ENCODE measurements at places on chromosomes 7 and 10.

GRCh38 chr7:109158246-109158645 is 588.6 kb downstream of the DNAJB9 start:
- DNase-seq = no peak

GRCh38 chr10:12403119-12403518 is 53.8 kb downstream of the CAMK1D start:
- no peak for DNase-seq

DNA sequence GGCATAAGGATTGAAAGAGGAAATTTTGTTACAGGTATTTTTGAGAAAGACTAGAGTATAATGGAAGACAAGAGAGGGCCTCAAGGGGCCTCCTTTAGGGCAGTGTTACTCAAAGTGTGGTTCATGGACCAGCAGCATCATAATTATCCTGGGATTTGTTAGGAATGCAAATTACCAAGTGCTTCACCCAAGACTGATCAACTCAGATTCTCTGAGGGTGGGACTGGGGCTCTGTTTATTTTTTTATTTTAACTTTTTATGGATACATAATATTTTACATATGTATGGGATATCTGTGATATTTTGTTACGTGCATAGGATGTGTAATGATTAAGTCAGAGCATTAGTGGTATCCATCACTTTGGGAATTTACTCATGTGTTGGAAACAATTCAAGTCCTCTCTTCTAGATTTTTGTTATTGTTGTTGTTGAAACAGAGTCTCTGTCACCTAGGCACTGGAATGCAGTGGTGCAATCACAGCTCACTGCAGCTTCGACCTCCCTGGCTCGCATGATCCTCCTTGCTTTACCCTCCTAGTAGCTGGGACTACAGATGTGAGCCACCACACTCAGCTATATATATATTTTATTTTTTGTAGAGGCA is 2.2 kb upstream of the KCTD7 start:
- DNase-seq = peak; percentile 10

DNA sequence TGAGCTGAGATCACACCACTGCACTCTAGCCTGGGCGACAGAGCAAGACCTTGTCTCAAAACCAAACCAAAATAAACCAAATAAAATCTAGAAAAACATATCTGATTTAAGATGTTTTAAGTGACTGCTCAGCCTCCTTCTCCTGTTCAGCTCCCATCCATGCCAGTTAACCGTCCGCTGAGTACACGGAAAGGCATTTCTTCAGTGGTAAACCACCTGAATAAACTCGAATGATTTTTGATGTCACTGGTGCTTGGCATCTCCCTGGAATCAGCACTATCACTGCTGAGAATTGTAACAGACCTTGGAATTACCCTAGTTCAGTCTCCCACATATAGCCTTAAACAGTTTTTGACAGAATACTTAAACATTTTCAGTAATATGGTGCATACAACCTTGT is 24.1 kb upstream of the NRCAM start:
- DNase-seq = no peak

- DNase-seq = peak; percentile 15
These were observed 753 bp downstream of the CAMK2B start for GRCh38 chr7:44324481-44325200.

GRCh38 chr10:10492420-10492819 is 525.3 kb upstream of the CELF2 start:
- DNase-seq = no peak

DNA sequence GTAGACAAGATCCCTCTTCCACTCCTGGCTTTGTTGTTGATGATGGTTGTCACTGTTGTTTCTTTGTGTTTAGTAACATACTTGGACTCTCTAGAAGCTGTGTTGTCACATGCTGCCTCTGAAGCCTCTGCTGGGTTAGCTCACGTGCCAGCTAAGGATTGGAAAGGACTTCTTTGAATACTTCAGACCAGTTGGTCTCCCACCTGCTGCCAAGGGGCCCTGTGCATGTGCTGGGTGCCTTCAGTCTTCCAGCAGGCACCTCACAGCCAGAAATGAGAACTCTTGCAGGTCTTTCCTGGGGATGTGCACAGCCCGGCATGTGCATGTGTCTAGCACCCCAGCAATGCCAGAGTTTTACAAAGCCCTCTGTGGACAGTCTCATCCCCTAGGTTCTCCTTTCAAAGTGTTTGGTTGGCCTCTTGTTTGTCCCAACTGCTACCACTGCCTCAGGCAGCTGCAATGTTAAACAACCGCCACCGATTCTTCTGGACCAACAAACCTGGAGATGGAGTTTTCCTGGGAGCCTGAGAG is 21.7 kb upstream of the NCAPG2 start:
- DNase-seq = no peak

GRCh38 chr10:21334891-21335696 is 190.4 kb downstream of the SKIDA1 start:
- peak; percentile 91 for DNase-seq

GRCh38 chr10:104579136-104579535 is 62.0 kb upstream of the SORCS3 start:
- no peak for DNase-seq

DNA sequence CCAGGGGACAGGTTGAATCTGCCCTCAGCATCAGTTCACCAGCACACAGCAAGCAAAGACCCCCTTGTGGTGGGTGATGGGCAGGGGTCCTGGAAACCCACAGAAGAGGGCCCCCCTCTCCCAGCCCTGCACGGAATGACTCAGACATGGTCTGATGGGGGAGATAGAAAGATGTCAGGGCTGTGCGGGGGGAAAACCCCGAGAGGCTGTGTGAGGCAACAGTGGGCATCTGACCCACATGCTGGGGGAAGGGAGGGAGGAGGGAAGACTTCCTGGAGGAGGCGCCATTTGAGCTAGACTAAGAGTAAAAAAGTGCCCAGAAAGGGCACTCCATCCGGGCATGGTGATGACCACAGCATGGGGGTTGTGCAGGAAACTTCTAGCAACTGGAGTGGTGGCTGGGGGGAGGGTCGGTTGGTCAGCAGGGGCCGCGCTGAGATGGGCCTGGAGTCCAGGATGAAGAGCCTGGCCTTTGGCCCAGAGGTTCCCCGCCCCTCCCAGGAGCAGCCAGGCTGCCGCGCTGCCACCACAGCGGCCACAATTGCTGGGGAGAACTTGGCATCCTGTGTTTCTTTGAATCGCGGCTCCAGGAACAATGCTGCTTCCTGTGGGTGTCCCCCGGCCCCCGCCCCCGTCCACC is 2.5 kb downstream of the LFNG start:
- no peak for DNase-seq

GRCh38 chr7:33346055-33346454 is 216.7 kb downstream of the BBS9 start:
- no peak for DNase-seq

DNA sequence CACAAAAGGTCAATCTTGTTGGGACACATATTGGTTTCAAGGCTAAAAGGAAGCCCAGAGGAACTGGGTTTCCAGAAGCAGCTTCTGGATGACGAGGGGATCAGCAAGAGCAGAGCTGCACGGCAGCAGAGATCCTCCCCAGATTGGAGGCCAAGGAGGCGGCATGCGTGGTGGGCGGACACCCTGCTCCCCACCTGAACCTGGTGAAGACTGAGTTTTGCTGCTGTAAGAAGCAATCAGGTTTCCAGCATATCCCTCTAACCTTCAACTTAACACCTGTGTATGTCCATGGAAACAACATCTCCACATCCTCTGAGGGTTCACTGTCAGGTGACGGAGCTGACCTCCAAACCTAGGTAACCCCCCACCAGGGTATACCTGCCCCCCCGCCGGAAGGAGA is 35.1 kb downstream of the SLIT1 start:
- DNase-seq = no peak

DNA sequence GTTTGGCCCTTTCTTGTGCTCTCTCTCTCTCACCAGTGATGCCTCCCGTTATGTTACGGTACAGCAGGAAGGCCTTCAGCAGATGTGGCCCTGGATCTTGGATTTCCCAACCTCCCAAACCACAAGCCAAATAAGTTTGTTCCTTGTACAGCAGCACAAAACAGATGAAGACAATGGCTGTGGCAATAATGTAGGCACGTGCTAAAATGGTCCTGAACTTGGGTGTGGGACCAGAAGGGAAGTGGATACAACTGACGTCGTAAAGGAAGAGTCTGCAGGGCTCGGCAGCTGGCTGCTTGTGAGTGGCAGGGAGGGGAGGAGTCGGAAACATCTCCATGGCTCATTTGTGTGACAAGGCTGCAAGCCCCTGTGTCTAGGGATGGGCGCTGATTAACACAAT is 26.8 kb downstream of the PROSER2 start:
- no peak for DNase-seq

GRCh38 chr10:82210331-82210730 is 335.3 kb downstream of the NRG3 start:
- DNase-seq = no peak

- DNase-seq = peak; percentile 13
These were observed 1.6 kb downstream of the POLR1F start for GRCh38 chr7:19707240-19707639.

GRCh38 chr7:55464422-55464821 is 99.3 kb downstream of the LANCL2 start:
- no peak for DNase-seq

DNA sequence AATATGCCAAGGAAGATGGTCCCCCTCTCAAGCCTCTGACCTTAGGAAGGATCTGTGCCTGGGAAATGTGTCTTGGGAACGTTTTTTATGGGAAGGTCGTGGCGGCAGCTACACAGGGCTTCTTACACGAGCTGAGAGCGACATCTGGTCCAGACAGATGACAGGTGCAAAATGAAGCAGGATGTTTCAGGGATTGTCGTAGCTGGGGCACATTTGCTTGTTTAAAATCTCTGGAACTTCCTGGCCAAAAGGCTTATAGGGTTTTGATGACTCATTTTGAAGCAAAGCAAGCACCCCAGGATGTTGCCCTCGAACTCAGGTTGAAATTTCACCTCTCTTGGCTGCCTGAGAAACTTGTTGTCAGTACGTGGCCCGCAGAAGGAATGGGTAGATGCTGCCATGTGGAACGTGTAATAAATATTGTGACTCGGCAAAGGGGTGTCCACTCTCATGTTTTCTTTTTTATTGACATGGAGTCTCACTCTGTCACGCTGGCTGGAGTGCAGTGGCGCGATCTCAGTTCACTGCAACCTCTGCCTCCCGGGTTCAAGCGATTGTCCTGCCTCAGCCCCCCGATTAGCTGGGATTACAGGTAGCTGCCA is 117.5 kb downstream of the CAMK1D start:
- DNase-seq = peak; percentile 19

- no peak for DNase-seq
These were observed 77.7 kb downstream of the CDCA7L start for GRCh38 chr7:21867816-21868575.

DNA sequence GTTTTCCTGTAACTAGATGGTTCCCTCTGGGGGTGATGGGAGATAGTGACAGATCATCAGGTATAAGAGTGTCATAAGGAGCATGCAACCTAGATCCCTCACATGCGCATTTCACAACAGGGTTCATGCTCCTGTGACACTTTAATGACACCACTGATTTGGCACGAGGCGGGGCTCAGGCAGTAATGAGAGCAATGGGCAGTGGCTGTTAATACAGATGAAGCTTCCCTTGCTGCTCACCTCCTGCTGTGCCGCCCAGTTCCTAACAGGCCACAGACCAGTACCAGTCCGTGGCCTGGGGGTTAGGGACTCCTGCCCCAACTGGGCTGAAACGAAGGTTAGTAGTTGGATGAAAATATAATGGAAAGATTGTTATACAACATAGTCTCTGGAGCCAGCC is 201.6 kb upstream of the LRRN3 start:
- no peak for DNase-seq

DNA sequence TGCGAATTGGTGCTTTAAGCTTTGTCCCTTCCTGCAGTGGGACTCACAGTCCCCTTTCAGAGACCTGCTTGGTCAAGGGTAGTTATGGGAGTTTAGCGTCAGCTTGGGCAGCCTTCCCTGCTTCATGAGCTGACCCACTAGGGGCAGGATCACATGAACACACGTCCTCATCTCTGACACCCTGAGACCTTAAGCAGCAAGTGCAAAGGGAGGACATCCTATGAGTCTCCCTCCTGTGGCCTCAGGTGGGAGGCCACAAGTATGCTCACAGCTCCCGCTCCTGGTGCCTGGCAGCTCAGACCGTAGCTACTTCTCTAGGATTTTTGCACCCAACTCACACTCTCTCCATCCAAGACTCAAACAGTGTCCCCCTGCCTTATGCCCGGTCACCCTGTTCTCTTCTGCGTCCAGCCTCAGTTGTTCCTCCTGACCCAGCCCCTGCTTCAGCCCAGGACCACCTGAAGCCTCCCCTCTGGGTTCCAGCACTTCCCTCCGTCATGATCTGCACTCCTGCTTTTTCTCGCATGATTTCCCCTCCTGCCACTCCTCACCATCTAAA is 136.6 kb upstream of the FAM20C start:
- DNase-seq = no peak

DNA sequence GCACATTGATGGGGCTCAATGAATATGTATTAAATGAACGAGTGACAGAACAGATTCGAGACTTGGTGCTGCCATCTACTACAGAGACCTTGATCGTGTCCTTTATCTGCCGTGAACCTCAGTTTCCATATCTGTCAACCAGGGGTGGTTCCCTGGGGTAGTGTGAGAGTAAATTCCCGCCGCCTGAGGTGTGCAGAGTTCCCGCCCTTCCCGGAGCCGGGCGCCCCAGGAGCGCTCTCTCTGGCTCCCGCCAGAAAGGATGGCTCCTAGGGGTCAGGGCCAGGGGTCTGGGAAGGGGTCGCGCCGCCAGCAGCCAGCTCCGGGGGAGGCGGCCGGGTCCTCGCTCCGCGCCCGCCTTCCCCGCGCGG is 333 bp upstream of the PLCE1 start:
- DNase-seq = no peak

GRCh38 chr10:32909456-32909855 is 48.6 kb downstream of the ITGB1 start:
- peak; percentile 12 for DNase-seq

DNA sequence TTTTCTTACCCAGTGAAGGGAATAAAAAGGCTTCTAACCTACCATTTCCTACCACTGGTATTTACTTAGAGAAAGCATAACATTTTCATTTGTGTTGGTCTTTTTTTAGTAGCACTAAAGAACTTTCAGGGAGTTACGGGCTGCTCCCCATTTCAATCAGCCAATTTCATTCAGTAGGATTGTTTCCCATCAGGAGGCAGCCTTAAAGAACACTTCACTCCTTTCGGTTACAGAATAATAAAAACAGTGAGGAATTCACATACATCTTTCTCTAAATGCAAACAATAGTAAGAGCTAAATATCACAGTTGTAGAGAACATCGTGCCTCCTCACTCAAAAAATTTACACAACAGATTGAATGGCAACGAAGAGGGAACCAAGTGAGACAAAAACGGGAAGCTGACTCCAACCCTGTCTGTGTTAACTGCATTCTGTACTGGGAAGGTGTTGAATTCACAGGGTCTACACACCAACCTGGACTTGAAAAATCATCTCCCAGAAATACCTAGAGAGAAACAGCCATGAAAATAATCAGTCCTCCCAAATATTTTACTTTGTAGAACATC is 55.5 kb upstream of the ABLIM1 start:
- no peak for DNase-seq

GRCh38 chr7:100804681-100805431 is 22.5 kb downstream of the EPHB4 start:
- DNase-seq = no peak

- no peak for DNase-seq
These were observed 96.7 kb downstream of the SEMA3D start for GRCh38 chr7:85090143-85090542.
